ENCODE measurements at places on chromosomes 13 and 19.
A peak's percentile ranks its signal among the peaks of the same experiment; 100 is the strongest.

- no peak for DNase-seq
These were observed 33.8 kb upstream of the SGCG start for GRCh38 chr13:23146811-23147625.

- no peak for DNase-seq
These were observed 12.4 kb downstream of the ERFL start for GRCh38 chr19:41915776-41916414.

DNA sequence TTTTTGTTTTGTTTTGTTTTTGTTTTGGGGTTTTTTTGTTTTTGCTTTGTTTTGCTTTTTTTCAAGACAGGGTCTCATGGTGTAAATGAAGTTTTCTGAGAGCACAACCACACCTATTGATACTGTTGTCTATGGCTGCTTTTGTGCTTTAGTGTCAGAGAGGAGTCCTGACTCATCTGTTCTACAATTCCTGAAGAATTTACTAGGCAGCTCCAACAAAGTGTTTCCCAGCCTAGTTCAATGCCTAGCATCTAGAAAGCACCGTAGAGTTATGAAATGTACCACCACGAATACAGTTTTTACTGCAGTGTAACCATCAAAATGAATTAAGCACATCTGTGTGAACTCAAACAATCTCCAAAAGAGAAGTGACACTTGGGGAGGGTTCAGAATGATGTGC, 21.2 kb downstream of the SAFB start:
- DNase-seq: no peak

DNA sequence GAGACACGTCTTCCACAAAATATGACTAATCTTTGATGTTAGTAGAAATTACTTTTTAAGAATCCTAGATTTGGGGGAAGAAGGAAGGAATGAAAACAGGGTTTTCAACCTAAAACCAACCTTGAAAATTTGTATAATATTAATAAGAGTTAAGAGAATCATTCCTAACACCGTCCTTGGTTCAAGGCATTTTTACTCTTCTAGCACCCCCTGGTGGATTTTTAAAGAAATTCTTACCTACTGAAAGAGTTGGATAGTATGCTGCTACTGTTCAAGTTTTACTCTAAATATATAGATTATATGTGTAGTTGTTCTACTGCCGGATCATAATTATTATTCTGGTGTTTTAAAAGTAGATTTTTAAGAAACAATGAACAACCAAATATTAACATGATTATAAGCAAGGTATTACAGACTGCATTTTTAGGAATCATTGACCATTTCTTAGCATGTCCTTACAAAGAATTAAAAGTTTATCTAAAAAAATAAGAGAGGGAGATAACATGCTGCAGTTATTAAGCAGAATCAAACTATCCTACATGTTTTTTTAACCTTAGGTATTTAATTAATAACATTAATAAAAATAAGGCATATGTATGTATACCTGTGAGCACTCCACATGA, 7.4 kb upstream of the SLITRK6 start:
- no peak for DNase-seq

DNA sequence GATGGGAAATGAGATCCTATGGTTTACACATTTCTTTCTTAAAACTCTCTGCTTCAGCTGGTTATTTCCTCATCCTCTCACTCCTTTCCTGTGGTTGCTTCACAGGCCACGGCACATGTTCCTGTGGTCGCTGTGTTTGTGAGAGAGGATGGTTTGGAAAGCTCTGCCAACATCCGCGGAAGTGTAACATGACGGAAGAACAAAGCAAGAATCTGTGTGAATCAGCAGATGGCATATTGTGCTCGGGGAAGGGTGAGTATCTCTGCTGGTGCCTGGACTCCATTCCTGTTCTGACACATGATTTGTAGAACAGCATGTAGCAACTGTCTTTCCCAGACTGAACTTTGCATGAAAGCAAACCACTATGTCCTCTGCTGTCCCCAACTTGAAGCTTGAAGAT, 254.2 kb downstream of the ITGBL1 start:
- no peak for DNase-seq

GRCh38 chr19:39352381-39353255, 10.4 kb downstream of the SAMD4B start:
- no peak for DNase-seq

DNA sequence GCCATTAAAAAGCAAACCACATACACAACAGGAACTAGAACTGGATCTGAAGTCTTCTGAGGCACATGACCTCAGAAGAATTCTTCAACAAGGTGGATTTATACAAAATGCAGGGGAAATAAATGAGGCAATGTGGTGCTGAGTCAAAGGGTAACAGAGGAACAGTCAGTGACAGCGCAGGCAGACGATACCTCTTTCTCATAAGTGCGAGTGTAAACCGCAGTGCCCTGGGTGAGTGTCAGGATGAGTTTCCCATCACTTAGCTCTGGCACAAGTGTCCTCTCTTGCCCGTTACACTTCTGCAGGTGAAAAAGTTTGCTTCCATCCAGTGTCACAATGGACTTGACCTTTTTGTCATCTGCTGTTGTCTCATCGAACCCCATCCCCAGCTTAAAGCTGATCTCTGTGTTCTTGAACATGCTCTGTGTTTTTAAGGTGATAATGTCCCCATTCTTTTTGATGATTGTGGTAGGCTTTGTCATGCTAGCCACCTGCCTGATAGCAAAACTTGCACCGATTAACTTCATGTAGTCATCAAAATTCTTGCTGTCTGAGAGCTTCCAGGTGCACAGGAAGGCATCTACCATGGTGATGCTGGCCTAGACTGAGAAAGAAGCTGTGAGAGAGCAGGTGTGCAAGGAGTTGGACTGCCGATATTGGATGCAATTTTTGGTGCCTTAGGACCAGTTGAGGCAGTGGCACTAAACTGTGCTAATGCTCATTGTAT, 97.3 kb downstream of the AKAP11 start:
- no peak for DNase-seq

GRCh38 chr19:56080669-56081401, 40.3 kb downstream of the ZNF787 start:
- peak; percentile 81 for DNase-seq

DNA sequence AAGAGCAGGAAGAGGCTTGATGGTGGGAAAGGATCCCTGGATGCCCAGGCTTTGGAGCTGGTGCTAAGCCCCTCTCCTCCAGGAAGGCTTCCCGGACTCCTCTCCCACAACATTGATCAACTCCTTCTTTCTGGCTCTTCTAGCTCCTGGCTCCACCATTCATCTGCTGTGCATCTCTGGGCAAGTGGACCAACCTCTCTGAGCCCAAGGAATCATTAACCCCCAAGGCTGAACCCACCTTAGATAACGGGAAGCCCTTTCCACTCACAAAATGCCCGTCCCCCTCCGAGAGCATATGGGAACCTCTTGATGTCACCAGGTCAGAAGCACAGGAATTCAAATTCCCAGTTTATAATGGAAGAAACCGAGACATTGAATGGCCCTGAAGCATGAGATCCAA, 5.2 kb downstream of the SIRT6 start:
- DNase-seq: no peak

DNA sequence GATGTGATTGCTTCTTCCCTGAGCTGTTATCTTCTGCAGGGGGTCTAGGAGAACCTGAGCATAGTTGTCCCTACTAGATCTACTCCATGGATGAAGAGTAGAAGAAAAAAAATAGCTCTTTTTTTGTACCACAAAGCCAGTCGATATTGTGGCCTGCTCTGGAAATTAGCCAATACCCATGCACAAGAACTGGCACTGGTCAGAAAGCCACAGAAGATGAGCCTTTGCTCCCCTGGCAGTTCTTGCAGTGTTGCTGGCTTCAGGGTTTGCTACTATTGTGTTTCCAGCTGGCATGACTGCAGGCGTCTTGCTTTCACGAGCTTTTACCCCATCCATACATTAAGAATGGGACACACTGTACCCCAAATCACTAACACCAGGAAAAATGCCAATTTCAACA, 547.7 kb upstream of the KLF12 start:
- no peak for DNase-seq

- no peak for DNase-seq
These were observed 50.0 kb downstream of the ALOX5AP start for GRCh38 chr13:30785191-30785850.

DNA sequence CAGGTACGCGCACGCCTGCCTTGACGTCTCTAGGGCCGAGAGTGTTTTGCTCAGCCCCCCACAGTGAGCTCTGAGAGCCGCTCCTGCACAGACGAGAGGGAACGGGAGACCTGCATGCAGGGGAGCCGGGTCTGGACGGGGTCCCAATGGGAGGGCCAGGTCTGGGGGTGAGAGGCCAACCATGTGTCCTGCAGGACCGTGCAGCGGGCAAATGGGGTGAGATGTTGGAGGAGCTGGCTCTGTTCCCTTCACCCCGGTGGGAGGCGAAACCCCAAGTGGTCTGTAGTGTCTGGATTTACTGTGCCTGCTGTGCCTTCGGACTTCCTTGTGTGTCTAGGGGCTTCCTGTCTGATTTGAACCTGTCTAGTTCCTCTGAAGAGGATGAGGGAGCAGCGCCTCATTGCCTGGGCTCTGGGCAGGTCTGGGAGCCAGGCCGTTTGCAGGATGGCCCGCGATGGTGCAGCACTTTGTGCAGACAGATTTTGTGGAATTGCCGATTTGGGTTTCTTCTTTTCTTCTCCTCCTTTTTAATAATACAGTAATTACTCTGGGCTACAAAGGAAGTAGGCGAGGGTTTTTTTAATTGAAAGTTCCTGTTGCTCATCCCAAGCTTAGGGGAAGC, 2.1 kb downstream of the CSNK1G2 start:
- DNase-seq: no peak

DNA sequence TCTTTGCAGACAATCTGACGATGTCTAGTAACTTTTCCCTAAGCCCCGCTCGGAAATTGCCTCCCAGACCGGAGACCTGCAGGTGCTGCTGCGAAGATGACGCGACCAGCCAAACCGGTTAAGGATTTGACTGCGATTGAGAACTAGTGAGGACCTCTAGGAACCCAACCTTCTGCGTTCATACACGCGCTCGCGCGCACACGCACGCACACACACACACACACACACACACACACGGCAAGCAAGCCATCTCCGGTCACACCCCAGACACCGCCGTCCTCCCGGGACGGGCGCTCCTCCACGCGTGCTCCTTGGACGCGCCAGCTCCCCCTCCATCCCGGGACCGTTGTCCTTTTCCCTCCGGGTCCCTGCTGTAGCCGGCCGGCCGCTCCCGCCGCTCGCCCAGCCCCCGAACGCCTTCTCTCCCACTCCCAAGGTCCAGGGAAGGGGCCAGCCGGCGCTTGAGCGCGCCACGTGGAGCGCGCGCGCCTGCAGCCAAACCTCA, 1.2 kb downstream of the TBC1D4 start:
- no peak for DNase-seq

DNA sequence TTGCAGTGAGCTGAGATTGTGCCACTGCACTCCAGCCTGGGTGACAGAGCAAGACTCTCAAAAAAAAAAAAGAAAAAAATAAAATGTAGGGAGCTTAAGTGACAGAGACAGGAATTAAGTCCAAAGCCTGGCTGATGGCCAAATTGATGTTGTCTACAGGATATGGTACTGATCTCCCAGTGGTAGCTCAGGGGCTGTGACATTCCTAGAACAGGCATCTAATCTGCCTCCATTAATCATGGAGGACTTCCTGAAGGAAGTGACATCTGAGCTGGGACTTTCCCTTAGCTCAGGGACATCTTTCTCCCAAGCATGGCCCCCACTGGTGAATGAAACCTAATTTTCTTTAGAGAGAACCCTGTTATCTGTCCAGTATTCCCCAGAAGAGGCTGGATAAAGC, 11.4 kb upstream of the EDDM13 start:
- DNase-seq: no peak

GRCh38 chr13:84744203-84744602, 861.9 kb upstream of the SLITRK1 start:
- DNase-seq: no peak

DNA sequence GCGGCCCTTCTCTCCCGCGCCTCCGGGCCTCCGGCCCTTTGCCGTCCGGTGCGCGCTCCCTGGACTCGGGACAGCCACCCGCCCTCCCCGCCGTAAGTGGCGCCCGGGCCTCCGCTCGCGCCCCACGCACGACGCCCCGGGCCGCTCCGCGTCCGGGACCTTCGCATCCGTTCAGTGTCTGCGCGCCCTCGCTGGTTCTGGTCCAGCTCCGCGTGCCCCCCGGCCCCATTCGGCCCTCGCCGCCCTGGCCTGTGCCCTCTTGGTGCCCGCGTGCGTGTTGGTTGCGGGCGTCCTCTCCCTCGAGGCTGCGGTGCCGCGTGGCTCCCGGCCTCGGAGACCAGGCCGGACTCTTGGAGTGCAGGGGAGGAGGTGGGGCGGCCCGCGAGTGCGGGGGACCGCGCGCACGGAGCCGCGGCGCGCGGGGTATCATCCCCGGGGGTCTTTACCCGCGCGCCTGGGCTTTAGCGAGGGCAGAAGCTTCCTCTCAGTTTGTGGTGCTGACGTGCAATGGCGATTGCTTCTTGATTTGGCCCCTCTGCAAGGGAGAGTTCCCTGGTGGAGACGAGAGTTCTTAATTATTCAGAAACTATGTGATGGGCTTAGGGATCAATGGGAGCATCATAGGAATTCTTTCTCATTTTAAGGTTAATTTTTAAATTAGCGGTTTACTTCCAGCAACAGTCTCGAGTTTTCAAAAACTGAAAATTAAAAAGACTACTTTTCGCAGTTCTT, 757 bp downstream of the WASF3 start:
- peak; percentile 38 for DNase-seq

GRCh38 chr13:32453981-32454380, 26.1 kb upstream of the N4BP2L1 start:
- no peak for DNase-seq

DNA sequence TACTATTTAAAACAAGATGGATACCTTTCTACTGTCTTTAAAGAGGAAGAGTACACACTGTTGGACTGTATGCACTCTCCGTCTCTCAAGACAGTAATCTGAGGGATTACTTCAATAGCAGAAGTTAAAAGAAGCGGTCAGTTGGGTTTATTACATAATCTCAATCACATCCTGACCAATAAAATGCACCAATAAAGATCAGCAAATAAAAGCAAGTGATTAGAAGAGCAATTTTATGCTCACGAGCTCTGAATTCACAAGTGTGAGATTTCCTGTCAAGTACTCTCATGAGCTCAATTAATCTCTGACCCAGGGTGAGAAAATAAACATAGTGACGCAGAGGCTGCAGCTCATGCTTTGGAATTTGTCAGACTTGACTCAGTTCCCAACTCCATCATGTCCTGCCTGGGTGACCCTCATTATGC, 12.2 kb downstream of the ABCC4 start:
- no peak for DNase-seq

- no peak for DNase-seq
These were observed 45.9 kb downstream of the SUGP2 start for GRCh38 chr19:18987456-18987855.

GRCh38 chr19:16940626-16941025, 51.8 kb downstream of the F2RL3 start:
- DNase-seq: no peak

- no peak for DNase-seq
These were observed 385.2 kb downstream of the PCDH9 start for GRCh38 chr13:66844933-66845332.

GRCh38 chr13:45325806-45326205, 15.2 kb downstream of the TPT1 start:
- peak; percentile 48 for DNase-seq

GRCh38 chr19:7868671-7869452, 5.3 kb downstream of the PRR36 start:
- DNase-seq: peak; percentile 89

- DNase-seq: no peak
These were observed 244.8 kb downstream of the NHLRC3 start for GRCh38 chr13:39283072-39283471.

GRCh38 chr13:30802501-30802900, 67.2 kb downstream of the ALOX5AP start:
- no peak for DNase-seq

- DNase-seq: no peak
These were observed 43.1 kb downstream of the COL4A1 start for GRCh38 chr13:110263888-110264287.
